Breast epithelium (tissue), 4 donors: ENCODE measurements at places on chromosomes 1 and 21.

DNA sequence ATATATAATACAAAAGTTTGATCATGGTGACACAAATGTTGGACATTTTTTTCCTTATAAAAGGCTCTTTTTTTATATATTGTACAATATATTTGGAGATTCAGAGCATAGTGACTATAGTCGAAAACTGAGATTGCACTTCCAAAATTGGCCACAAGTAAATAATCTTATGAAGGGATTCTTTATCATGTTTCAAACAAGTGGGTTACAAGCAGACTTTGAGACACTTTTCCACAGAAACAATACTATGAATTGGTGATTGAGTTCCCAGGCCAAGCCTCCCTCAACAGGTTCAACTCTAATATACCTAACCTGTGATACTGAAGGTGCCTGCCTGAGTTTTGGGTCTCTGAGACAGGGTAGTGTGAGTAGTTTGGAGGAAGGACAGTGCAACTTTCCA is 13.8 kb downstream of the LEPR start:
- no peak for DNase-seq

DNA sequence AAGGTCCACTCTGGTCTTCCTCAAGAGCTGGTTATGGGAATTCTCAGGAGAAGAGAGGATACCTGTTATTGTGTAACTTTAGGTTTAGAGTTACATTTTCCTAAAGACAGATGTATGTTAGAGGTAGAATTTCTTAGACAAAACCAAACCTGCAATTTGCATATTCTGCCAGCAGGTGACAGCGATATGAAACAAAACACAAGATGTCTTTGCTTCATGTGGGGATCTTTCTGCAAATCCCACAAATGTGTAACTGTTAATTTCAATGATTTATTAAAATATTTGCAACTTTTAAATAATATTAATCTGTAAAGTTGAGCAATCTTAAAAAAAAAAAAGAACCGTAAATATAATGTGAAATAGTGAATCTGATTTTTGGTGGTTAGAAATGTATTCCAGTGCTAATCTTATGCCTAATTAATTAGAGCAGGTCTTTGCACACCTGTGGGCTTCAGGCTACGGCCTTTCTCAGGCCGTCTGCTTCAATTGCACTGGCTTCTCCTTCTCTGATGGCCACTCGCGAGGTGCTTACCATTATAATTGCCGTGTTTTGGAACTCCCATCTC is 33.4 kb downstream of the FAM78B start:
- DNase-seq: no peak

GRCh38 chr1:208523007-208523406 is 278.8 kb upstream of the PLXNA2 start:
- DNase-seq: no peak

- no peak for DNase-seq
Measured at GRCh38 chr1:47280142-47280541, 33.8 kb downstream of the STIL start.

GRCh38 chr1:32885676-32886003 is 651 bp upstream of the HPCA start:
- DNase-seq: no peak

- no peak for DNase-seq
Measured at GRCh38 chr1:99964806-99965205, 5.0 kb upstream of the SLC35A3 start.

DNA sequence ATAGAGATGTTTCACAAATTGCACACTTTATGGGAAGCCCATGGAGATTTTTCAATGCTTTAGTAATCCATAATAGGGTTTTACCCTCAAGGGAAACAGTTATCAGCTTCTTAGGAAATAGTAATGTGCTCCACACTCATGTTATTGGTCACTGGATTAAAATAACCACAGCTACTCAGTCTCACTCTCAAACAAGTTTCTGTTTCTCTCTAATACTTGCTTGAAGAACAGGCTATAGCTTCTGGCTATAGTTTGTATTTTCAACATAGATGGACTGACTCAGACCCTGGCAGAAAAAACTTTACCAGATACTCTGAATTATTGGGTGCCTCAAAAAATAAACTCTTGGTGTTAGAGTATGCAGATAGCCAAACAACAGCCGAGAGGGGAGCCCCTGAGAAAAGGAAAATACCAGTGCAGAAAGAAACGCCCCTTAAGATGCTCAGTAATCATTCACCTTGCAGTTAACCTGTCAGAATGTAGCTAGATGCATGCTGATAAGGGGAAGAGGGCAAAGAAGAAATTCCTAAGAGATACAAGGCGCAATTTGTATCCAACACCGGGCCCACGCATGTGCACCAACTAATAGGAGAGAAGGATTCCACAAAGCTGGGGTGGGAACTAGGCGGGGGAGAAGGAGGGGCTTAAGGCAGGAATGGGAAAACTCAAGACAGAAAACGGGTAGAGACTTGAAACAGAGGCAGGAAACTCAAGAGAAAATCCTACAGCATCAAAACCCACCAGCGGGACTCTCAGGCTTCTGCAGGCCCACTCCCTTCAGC is 30.4 kb upstream of the PDE4B start:
- DNase-seq: no peak

DNA sequence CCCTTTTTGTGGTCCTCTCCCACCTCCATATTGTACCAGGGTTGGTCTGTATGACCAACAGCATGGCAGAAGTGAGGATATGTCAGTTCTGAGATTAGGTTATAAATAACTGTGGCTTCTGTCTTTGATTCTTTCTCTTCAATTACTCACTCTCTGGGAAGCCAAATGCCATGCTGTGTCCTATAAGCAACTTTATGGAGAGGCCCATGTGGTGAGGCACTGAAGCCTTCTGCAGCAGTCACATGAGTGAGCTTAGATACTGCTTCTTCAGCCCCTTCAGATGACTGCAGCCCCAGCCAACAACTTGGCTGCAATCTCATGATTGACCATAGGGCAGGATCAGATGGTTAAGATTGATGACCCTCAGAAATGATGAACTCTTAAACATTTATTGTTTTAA is 34.0 kb upstream of the SAMD13 start:
- DNase-seq: no peak

DNA sequence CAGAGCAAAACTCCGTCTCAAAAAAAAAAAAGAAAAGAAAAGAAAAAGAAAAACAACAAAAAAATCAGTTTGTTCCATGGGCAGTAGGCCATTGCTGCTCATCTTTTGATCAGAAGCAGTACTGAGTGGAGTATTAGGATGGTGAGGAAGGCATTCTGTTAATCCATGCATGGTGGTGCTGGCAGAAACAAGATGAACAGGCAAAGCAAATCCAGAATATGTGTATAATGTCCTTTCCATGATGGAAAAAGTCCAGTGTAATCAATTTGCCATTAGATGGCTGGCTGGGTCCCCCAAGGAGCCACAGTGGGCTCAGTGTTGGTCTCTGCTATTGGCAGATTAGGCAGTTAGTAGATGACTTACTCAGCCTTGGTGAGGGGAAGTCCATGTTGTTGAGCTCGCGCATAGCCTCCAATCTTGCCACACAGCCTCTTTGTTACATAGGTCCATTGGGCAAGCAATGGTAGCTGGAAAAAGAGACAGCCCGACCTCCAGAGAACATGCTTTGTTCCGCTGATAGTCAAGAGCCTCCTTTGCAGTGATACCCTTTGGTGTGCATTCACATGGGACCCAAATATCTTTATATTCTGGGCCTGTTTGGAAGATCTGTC is 23.3 kb downstream of the H3-3A start:
- DNase-seq: no peak

GRCh38 chr21:32328595-32328994 is 29.9 kb downstream of the MRAP start:
- no peak for DNase-seq

GRCh38 chr1:18926315-18927081 is 24.1 kb upstream of the ALDH4A1 start:
- no peak for DNase-seq

DNA sequence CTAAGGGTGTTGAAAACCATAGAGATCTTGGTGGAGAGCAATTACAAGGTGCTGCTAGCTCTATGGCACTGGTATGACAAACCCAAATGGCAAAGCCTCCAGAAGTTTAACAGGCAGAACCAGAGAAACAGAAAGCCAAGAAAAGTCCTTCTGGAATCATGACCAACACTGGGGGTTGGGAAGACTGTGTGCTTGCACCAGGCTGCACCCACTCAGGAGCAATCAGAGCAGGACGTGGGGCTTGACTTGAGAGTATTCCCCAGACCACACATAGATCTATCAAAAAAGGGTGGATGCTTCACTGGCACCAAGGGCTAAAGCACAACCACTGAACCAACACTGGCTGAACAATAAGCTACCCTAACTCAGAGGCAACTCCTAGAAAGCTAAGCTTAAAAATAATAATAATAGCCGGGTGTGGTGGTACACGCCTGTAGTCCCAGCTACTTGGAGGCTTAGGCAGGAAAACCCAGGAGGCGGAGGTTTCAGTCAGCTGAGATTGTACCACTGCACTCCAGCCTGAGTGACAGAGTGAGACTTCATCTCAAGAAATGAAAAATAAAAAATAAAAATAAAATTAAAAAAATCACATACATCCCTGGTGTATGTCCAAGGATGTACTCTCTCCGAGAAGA is 20.1 kb upstream of the ENSA start:
- DNase-seq: no peak

GRCh38 chr1:197287863-197288262 is 19.8 kb downstream of the CRB1 start:
- no peak for DNase-seq

DNA sequence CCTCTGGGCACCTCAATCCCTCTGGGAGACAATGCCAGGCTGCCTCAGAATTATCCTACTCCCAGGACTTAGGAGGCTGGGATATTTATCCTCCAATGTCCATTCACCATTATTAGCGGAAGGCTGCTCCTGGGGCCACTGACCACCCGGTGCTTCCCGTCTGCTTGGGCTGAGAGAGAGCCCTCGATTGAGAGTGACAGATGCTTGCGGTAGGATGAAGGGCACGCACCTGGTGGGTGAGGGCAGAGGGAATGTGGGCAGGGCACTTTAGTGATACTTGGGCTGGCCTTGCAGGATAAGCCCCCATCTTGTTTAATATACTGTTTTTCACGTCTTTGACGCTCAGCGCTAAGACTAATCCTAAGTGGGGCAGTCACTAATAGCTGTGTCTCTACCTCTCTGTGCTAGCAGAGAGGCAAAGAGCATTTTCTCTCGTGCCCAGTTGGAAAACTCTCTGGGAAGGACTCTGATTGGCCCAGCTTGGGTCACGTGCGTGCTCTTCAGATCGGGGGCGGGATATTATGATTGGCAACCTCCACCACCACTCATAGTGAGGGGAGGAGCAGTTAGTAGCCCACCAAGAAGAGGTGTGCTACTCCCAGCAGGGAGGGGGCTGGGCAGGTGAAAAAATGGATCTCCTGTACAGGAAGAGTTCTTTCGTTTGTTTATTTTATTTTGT is 10.6 kb upstream of the PARS2 start:
- DNase-seq: no peak

- no peak for DNase-seq
Measured at GRCh38 chr1:61626816-61627215, 98.1 kb downstream of the TM2D1 start.

GRCh38 chr1:68454534-68454933 is 4.8 kb upstream of the RPE65 start:
- no peak for DNase-seq

DNA sequence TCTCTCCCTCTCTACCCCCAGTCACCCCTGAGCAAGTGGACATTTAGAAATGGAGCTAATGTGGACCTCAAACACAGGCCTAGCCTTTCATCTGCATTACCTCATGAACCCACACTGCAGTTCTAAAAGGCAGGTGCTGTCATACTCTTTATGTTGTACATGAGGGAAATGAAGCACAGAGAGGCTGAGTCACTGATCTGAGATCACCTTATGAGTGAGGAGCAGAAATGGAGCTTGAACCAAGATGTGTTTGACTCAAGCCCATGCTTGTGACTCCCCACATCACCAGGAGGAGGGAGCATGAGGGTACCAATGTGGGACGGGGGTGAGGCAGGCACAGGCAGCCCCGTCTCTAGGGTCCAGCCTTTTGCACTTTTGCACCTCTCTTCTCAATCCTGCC is 702.8 kb downstream of the PTPRU start:
- no peak for DNase-seq

DNA sequence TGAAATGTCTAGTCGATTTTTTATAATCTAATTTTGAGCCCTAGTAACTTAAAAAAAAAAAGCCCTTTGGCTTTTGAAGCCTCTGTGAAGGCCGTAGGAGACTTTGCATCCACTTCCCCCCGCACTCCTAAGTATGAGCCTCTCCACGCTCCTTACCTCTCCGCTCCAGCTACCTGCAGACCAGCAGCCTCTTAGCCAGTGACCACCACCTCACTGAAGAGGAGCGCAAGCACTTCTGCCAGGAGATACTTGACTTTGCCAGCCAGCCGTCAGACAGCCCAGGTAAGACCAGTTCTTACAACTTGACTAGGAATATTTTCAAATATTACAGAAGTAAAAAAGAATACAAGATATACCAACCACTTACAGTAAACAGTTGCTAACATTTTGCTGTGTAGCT is 27.4 kb upstream of the PWP2 start:
- DNase-seq: no peak

DNA sequence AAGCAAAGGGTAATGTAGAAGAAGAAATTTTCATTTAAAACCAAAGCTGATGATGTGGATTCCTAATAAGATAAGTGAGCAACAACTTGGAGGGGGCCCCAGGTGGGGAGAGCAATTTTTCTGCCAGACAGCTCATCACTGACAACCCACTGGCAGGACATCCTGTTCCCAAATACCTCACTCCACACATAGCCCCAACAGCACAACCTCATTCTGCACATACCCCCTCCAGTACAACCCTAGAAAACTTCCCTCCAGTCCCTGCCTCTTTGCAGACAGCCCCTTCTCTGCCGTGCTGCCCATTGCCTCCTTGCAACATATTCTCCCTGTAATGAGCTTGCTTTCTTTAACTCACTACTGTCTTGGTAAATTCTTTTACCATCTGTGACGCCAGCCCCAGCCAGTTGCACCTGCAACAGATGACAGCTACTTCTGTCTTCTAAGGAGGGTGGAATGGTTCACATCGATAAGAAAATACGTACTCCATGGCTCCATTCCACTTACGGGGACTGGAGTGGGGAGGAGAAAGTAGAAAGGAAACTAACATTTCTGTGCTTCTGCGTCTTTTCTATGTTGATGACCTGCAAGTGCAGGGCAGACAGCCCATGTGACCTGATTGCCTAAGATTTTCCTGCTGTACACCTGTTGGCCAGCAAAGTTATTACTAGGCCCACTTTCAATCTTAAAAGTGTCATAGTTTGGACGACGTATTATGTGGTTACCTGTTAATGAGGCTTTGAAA is 14.7 kb downstream of the RHEX start:
- DNase-seq: no peak

DNA sequence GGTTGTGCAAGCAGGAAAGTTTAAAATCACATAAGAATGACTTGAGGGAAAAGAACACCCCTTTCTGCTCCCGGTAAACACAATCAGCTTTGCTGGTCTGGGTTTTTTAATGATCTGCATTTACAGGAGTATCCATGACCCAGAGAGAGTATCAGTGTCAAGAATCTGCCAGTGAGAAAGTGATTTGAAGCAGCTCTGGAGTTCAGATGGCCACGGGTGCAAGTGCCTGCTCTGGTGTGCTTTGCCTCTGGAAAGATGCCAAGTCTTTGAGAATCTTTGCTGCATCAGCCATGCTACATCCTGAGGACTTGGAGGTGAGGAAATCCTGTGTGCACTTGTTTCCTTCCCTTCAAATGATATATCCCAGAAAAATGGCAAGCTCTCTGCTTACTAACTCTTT is 18.6 kb upstream of the MYSM1 start:
- no peak for DNase-seq

- no peak for DNase-seq
Measured at GRCh38 chr1:56788588-56788987, 30.6 kb downstream of the FYB2 start.
